NCI-H1417 treated with DMSO at 0.1 percent for 48 hours (cell line): ENCODE measurements at places on chromosomes 7 and 10.

DNA sequence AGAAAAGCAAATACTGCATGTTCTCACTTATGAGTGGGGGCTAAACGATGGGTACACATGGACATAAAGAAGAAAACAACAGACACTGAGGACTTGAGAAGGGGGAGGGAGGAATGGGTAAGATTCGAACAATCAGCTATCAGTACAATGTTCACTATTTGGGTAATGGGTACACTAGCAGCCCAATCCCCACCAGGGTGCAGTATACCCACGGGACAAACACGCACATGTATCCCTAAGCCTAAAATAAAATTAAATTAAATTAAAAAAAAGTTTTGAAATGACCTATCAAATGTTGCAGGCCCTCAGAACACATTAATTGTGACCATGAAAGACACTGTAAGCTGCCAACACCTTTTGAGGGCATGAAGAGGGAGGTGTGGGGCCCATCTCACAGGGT, 316.0 kb downstream of the WDR37 start:
- no peak for DNase-seq

- no peak for DNase-seq
Measured at GRCh38 chr7:157503229-157503628, 166.4 kb downstream of the DNAJB6 start.

DNA sequence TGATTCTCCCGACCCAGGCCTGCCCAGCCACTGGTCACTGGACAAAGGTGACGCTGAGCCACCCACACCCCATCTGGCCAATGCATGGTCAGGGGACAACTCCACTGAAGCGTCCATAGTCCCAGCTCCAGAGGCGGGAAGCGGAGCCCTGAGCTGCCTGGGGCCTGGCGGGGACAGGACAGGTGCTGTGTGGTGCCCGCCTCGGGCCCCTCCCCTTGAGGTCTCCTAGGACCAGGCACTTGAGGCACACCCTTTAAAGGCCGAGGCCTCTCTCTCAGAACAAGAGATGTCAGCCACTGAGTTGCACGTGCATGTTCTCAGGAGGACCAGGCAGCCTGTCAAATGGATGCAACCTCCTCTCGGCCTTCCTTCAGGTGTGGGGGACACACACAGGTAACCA, 52.5 kb upstream of the PPP2R2D start:
- no peak for DNase-seq

GRCh38 chr7:63093481-63093880, 905.2 kb upstream of the ZNF722 start:
- no peak for DNase-seq

- DNase-seq, result no peak
Measured at GRCh38 chr7:31082447-31082846, 30.3 kb downstream of the ADCYAP1R1 start.

DNA sequence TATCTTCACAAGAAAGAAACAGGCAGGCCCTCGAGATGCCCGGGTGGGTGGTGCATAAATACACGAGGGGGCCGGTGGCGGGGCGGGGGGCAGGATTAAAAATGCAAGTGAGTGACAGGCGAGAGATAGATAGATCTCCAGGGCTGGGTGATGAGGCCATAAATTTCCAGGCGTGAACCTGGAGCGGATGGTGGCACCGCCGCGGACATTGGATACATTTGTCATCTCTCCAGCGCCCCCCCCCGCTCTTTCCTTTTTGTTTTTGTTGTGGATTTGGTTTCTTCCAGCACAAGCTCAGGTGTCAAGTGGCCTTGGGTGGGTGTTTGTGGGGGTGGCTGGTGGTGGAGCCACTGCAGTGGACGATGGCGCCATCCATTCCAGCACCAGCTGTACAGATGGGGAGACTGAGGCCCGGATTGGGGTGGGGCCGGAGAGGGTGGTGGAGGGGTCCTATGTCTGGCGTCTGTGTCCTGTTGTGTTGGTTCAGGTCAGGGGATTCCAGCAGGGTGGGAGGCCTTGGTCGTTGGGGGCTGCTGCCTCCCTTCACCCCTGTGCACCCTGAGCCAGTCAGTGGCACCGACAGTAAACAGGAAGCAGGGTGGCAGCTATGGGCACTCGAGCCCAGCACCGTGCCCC, 2.9 kb downstream of the ELFN1 start:
- DNase-seq, result no peak

DNA sequence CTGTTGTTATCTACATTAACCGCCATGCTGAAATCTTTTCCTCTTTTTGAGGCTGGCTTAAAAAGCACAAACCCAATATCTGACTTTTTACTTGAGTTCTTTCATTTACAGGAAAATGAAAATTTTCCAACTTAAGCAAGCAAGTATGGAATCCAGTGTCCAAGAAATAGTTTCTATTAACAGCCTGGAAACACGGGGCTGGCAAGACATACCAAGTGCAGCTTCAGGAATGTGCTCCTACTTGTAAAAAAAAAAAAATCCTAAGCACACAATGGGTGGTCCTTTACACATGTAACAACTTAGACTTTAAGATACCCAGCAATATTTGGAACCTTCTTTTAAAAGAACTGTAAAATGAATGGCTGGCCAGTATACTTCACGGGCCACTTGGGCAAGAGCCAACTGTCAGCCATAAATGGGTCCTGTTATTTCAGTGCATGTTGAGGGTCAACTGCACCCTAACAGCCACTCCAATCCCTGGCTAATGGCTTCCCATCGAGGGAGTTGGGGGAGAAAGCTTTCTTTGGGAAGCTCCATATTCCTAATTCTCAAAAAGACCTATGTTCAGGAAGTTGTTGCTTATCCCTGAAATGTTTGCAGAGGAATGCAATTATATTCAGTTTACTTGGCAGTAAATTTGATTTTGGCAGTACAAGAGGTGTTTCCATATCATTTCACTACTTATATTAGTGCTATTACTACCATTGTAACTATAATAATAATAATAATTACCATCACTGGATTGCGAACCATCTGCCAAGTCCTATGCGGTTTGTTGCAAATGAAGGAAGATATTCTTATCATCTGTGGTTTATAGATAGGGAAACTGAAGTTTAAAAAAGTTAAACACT, 236.4 kb upstream of the TMEM72 start:
- no peak for DNase-seq

GRCh38 chr7:81036871-81037270, 118.0 kb upstream of the SEMA3C start:
- DNase-seq, result no peak

- no peak for DNase-seq
Measured at GRCh38 chr10:133185916-133186315, 25.9 kb downstream of the KNDC1 start.

DNA sequence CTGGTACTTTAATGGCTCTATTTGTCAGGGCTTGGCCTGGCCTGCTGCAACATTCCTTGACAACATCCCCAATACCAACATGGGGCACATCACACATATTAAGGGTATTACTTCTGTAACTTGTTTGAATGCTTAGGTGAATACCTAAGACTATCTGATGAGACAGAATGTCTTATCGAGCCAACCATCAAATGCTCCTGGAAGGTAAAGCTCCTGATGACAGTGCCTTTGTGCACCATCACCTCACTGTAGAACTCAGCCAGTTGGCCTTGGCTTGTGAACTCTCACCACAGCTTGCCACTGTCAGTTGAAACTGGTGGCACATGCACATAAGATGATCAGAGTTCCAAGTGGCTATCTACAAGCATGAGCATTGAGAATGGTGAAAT, 3.7 kb upstream of the MYO1G start:
- DNase-seq, result no peak

- no peak for DNase-seq
Measured at GRCh38 chr10:89518108-89518507, 17.3 kb downstream of the SLC16A12 start.

- peak; percentile 16 for DNase-seq
Measured at GRCh38 chr10:79178614-79179163, 109.9 kb downstream of the ZMIZ1 start.

- DNase-seq, result no peak
Measured at GRCh38 chr7:6293202-6293601, 20.8 kb upstream of the CYTH3 start.
